ENCODE measurements at places on chromosomes 7 and 10.

GRCh38 chr10:2979306-2979705 is 88.0 kb upstream of the PFKP start:
- no peak for DNase-seq

- no peak for DNase-seq
Measured at GRCh38 chr7:132090444-132090843, 485.8 kb downstream of the PLXNA4 start.

DNA sequence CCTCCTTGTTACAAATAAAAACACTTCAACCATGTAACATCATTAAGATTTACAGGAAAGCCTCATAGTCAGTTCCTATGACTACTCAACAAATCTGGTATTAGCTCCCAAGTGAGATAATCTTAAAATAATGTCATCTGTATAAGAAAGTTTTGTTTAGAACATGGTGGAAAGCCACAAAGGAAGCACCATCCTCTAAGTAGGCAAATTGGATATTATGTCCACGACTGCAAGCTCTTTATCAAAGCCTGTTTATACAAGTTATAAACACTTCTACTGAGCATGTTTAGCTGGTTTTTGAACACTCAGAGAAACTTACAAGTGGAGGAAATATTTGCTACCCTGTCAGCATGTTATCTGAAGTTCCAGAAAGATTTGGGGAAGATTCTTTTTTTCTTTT is 349.8 kb downstream of the ARL4A start:
- DNase-seq: no peak

DNA sequence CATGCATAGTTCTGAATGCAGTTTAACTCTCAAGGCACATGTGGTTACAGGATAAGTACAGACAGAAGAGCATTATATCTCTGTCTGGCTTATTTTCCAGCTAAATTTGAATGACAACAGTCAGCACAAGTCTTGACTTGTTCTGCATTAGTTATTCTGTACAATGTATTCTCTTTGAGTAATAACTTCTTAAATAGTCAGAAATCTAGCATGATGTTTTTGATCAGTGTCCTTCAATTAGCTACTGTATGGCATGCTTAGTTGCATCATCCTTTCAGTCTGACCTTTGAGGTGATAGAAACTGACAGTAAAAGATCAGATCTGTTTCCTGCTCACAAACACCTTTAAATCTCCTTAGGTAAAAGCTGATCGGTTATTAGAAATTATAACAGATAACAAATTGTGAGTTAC is 118.1 kb downstream of the ARL4A start:
- no peak for DNase-seq

- DNase-seq: no peak
Measured at GRCh38 chr7:16758631-16759611, 5.4 kb downstream of the TSPAN13 start.

DNA sequence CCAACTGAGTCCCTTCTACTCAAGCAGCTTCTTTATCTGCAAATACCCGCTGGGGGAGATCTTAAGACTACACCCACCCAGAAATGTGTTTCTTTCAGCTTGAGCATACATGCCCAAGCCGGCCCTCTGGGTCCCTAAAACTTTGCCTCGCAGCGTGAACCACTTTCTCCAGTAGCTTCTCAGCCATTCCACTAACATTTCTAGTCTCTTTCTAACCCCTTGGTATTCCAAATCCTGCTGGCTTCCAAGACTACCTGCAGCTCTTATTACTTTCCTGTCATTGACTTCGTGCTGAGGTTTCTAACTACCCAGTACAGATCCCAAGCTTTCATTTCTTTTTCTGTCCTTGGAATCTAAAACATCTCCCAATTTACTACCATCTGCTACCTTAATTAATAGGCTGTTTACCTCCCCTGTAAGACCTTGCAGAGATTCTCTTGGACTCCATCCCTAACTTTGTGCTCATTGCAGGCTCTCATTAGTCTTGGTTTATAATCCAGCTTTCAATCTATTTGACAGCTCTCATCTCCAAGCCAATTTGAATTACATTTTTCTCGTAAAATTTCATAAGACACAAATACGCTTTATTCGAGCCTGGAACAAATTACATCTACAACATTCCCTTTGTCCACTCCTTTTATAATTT is 153.6 kb downstream of the FGFR2 start:
- DNase-seq: no peak

DNA sequence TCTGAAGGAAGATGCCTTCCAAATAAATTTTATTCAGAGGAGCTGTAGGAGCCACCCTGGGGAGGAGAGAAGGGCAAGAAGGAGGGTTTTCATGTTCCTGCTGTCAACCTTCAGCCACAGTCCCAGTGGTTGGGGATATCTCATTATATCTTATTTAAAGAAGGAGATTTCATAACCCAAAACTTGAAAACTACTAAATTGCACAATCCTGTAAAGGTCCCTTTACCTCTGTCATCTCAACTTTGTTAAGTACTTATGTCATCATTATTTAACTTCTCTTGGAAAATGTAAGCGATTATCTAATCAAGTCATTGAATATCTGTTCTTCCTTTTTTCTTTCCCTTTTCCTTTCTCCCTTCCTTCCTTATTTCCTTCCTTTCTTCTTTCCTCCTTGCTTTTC is 794.5 kb upstream of the IGFBP3 start:
- no peak for DNase-seq

DNA sequence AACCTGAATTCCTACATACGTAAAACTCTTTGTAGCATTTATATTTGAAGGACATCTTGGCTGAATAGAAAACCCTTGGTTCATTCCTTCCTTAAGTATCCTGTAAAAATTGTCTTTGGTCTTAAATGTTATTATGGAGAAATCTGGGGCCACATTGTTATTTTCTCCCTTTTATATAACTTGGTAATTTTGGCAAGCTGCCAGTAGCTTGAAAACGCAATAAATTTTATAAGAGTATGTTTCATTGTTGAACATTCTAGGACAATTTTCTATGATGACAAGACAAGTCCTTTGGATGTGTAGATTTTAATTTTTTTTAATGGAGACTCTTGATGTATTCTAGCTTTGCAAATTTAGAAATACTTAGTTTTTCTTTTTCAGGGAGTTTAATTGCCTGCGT is 191.9 kb downstream of the ABCA13 start:
- DNase-seq: no peak

GRCh38 chr10:130054021-130054420 is 56.6 kb downstream of the C10orf143 start:
- DNase-seq: no peak

- DNase-seq: no peak
Measured at GRCh38 chr7:25750744-25751508, 401.1 kb upstream of the NFE2L3 start.

DNA sequence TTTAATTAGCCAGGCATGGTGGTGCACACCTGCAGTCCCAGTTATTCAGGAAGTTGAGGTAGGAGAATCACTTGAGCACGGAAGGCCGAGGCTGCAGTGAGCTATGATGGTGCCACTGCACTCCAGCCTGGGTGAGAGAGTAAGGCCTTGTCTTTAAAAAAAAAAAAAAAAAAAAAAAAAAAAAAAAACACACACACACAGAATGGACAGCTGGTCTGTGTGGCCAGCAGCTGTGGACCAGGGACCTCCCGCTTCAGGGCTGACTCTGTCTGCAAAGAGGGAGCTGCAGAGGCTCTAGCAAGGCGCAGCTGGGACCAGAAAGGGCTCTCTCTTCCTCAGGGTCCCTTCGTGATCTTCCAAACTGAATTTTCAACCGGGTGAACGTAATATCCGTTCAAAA is 53.6 kb upstream of the DNAAF5 start:
- DNase-seq: no peak

GRCh38 chr10:23945845-23946244 is 263.1 kb upstream of the KIAA1217 start:
- no peak for DNase-seq

- DNase-seq: no peak
Measured at GRCh38 chr10:108362961-108363360, 1198.5 kb upstream of the SORCS1 start.

GRCh38 chr10:44978570-44979280 is at the start of gene DEPP1:
Gene DEPP1, minus strand, starts transcription at chr10:44978809. Its CDS starts 779 bp downstream, at chr10:44978030.
- peak; percentile 33 for DNase-seq

- no peak for DNase-seq
Measured at GRCh38 chr7:101818287-101819071, 1.1 kb downstream of the CUX1 start.
